ENCODE measurements at places on chromosomes 5 and 9. TPM values are rescaled to one million over a fixed set of nuclear protein-coding genes. Genes with fewer than 3 reads are reported as not detected.
A peak's percentile ranks its signal among the peaks of the same experiment; 100 is the strongest.

MARCHF11 gene
- not detected for total RNA-seq

TEX48 gene
- not detected for total RNA-seq

NUDT12 gene
- 5.7 TPM for total RNA-seq

PRUNE2 gene
- total RNA-seq: 0.86 TPM

SPINK4 gene
- total RNA-seq: not detected

KIAA1958 gene
- 17.0 TPM for total RNA-seq

DNA sequence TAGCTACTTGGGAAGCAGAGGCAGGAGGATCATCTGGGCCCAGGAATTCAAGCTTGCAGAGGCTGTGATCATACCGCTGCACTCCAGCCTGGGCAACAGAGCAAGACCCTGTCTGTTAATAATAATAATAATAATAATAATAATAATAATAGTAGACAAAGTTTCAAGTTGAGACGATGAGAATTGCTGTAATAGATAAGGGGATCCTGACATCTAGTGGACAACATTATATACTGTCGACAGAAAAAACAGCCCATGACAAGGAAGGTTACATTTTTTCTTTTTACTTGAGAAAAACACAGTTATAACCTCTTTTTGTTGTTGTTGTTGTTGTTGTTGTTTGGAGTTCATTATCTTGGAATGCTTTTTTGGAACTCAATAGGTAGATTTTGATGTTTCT is 35.3 kb downstream of the NDFIP1 start:
- no peak for DNase-seq

- no peak for DNase-seq
These were observed 335.6 kb downstream of the ZNF608 start for GRCh38 chr5:124410539-124411488.

- no peak for DNase-seq
These were observed 61.5 kb downstream of the MEGF10 start for GRCh38 chr5:127352068-127352467.

DNA sequence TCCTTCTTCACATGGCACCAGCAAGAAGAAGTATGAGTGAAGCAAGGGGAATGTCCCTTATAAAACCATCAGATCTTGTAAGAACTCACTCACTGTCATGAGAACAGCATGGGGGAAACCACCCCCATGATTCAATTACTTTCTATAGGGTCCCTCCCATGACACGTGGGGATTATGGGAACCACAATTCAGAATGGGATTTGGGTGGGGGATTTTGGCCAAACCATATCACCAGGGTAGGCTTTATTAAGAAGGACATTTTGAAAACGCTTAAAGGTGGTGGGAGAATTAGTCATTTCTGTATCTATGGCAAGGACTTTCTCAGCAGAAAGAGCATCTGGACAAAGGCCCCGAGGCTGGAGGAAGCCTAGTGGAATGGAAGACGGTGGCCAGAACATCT is 100.2 kb upstream of the ADAMTS16 start:
- no peak for DNase-seq

- no peak for DNase-seq
These were observed 25.6 kb upstream of the VLDLR start for GRCh38 chr9:2595973-2596372.

GRCh38 chr5:140018096-140018481 is 25.0 kb downstream of the NRG2 start:
- no peak for DNase-seq

DNA sequence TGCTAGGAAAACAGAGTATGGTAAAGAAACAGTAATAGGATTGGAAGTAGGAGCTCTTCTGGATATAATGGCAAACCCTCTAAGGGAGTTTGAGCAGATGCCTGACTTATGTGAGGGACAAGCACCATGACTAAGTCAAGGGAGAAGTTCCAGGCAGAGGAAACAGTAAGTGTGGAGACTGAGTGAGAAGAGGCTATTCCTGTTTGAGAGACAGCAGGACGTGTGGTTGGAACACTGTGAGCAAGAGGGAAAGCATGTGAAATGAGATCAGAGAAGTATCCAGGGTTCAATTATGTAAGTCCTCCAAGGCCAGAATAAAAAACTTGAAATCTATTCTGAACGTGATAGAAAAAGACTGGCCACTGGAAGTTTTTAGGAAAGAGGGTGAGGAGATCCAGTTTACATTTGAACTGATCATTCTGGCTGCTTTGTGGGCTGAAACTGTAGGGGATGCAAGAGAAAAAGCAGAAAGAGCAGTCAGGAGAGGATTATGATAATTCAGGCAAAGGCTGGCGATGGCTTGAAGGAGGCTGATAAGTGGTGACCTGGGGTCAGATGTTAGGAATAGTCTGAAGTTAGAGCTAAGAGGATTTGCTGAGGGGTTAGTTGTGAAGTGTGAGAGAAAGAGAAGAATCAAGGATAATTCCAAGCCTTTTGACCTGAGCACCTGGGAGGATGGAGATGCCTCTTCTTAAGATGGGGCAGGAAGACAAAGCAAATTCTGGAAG is 19.2 kb downstream of the DMAC1 start:
- DNase-seq: no peak

- peak; percentile 58 for DNase-seq
These were observed 42.5 kb upstream of the RIC1 start for GRCh38 chr9:5586391-5586802.

DNA sequence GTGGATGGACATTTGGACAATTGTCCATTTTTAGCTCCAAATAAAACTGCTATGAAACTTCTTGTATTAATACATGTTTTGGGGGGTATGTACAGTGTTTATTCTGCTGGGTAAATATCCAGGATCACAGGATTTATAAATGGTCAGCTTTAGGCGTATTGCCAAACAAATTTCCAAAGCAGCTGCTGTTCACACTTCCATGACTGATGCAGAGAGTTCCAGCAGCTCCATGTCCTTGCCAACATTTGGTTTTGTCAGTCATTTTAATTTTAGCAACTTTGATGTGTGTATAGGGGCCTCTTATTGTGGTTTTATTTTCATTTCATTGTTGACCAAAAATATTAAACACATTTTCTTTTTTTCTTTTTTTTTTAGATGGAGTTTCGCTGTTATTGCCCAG is 9.8 kb upstream of the SUSD1 start:
- no peak for DNase-seq

DNA sequence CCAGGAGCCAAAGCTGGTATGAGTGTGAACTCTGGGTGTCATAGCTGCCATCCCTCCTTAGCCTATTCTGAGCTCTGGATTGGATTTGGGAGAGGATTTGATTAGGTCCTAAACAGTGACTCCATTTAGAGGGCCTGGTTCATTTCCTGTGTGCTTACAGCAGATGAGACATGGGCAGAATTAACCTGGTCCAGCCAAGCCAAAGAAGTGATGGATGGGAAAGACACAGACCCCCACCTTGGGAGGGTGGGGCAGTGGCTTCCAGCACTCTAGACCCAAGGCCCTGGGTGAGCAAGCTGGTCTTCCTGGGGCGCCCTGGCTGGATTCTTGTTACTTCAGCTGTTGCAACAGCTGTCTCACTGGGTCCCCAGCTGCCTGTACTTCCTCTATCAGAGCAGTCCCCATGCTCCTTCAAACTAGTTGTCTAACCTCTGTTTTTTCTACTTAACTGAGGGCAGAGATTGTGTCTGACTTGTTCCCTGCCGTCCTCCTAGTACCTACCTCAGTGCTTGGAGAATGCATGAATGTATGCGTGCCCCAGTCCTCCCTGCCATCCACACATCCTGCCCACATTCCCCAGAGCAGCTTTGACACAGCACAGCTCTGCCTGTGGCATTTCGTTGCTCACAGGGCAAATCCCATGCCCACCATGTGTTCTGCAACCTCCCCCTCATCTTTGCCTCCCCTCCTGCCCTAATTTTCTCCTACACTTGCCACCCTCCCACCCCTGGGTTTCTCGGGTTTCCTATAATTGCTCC is 115.9 kb downstream of the RGS3 start:
- no peak for DNase-seq

DNA sequence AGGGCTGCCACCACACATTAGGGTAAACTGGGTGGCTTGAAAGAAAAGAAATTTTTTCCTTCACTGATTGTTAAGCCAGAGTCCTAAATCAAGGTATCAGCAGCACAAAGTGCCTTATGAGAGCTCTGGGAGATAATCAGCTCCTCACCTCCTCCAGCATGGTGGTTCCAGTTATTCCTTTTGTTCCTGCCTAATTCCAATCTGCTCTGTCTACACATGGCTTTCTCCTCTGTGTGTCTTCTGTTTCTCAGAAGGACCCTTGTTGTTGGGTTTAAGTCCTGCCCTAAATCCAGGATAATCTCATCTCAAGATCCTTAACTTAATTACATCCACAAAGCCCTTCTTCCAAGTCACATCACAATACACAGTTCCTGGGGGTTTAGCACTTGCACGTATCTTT is 1352.0 kb upstream of the CDH9 start:
- no peak for DNase-seq

GRCh38 chr5:74736759-74737158 is 30.2 kb downstream of the GFM2 start:
- no peak for DNase-seq

All from activated naive CD4-positive, alpha-beta T cell treated with anti-CD3 and anti-CD28 coated beads, Interleukin-2, amount 50 U/mL, for 72 hours (primary cell).